ENCODE measurements at places on chromosomes 16 and 17. TPM values are rescaled to one million over a fixed set of nuclear protein-coding genes. Genes with fewer than 3 reads are reported as not detected.
A peak's percentile ranks its signal among the peaks of the same experiment; 100 is the strongest.

DNA sequence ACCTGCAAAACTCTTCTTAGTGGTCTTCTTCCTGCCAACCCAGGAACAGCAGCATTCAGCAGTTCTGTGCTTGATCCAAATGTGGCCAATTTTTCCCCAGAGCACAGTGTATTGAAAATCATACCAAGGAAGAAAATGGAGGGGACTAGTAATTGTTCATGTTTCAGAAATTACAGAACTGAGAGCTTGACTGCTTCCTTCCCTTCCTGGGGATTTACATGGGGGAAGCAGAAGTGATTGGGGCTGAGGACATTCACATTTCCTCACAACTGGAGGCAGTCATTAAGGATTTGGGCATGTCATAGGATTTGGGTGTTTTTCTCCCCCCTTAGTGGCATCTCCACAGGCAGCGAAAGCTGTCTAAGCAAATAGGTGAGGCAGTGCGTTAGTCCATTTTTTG, 19.7 kb downstream of the CIITA start:
- H3K4me3 ChIP-seq, result no peak overlapping the region
- no peak for DNase-seq
- H3K27me3 ChIP-seq, result no peaks in the 10 kb centered on the region
- no peak overlapping the region for H3K27ac ChIP-seq

- H3K27me3 ChIP-seq, result no peaks in the 10 kb centered on the region
- DNase-seq, result no peak
- peaks cover 5% of the 10 kb centered on the region for H3K4me1 ChIP-seq
- H3K27ac ChIP-seq, result no peak overlapping the region
- no peaks in the 10 kb centered on the region for H3K36me3 ChIP-seq
These were observed 27.0 kb upstream of the SMURF2 start for GRCh38 chr17:64689106-64689505.

- peaks cover 8% of the 10 kb centered on the region for H3K36me3 ChIP-seq
- no peak overlapping the region for H3K27ac ChIP-seq
- no peak for DNase-seq
- H3K27me3 ChIP-seq, result no peaks in the 10 kb centered on the region
These were observed 85.4 kb upstream of the CLEC18A start for GRCh38 chr16:69865701-69866100.

DNA sequence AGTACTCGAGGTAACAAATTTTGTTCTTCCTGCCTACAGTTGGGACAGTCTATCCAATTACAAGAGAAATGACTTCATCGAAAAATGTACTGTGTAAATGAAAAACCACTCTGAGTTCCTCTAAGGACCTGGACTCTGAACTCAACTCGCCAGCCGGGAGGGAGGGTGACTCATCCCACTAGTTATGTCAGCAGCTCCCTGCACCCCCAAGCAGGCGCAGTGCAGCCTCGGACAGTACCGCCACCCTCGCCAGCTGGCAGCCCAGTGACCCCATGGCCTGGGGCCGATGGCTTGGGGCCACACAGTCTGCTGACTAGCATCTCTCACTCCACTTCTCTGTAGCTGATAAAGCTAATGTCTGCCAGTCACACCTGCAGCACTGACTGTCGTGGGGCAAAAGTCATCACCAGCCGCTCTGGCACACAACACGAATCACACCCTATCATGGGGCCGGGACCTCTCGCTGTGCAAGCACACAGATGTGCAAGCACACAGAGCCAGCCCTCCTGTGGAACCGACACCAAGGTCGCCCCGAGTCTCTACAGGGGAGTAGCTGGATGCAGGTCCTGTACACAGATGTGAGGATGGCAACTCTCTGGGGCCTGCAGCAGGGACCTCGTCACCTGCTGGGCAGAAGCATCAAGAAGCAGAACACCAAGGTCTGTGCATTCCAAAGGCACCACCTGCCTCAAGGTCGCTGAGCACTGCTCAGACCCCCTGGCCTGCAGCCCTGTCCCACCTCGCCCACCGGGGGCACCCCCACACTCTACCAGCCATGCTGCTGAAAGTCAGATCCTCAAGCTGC, 5.7 kb downstream of the CSNK1D start:
- H3K36me3 ChIP-seq, result peaks cover 89% of the 10 kb centered on the region
- H3K4me3 ChIP-seq, result peak overlapping the region; percentile 22
- no peaks in the 10 kb centered on the region for H3K27me3 ChIP-seq
- peak overlapping the region; percentile 88 for H3K27ac ChIP-seq
- DNase-seq, result peak; percentile 94

- no peak overlapping the region for H3K4me3 ChIP-seq
- no peaks in the 10 kb centered on the region for H3K36me3 ChIP-seq
- no peak for DNase-seq
- no peaks in the 10 kb centered on the region for H3K27me3 ChIP-seq
These were observed 68.9 kb downstream of the SNX11 start for GRCh38 chr17:48176471-48176855.

GRCh38 chr16:57901480-57902069, 69.4 kb downstream of the CNGB1 start:
- H3K4me1 ChIP-seq, result peaks cover 4% of the 10 kb centered on the region
- peaks cover 17% of the 10 kb centered on the region for H3K27me3 ChIP-seq
- no peaks in the 10 kb centered on the region for H3K36me3 ChIP-seq
- DNase-seq, result no peak
- H3K27ac ChIP-seq, result no peak overlapping the region

DNA sequence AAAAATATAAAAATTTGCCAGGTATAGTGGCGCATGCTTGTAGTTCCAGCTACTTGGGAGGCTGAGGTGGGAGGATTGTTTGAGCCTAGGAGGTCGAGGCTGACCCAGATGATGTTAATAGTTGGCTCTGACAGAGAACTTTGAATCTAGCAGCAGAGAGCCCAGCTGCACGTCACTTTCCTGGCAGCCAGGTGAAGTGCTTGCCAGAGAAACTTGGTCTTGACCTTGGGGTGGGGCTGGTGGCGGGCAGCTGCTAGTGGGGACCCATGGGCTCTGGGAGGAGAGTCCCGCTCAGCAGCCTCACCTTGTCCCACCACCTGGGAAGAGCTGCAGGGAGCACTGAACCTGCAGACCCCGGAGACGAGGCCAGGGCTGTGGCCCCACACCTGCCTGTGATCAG, 3.1 kb upstream of the C16orf74 start:
- no peaks in the 10 kb centered on the region for H3K36me3 ChIP-seq
- no peak overlapping the region for H3K27ac ChIP-seq
- peaks cover 5% of the 10 kb centered on the region for H3K27me3 ChIP-seq
- H3K4me1 ChIP-seq, result peaks cover 25% of the 10 kb centered on the region
- H3K4me3 ChIP-seq, result no peak overlapping the region

DNA sequence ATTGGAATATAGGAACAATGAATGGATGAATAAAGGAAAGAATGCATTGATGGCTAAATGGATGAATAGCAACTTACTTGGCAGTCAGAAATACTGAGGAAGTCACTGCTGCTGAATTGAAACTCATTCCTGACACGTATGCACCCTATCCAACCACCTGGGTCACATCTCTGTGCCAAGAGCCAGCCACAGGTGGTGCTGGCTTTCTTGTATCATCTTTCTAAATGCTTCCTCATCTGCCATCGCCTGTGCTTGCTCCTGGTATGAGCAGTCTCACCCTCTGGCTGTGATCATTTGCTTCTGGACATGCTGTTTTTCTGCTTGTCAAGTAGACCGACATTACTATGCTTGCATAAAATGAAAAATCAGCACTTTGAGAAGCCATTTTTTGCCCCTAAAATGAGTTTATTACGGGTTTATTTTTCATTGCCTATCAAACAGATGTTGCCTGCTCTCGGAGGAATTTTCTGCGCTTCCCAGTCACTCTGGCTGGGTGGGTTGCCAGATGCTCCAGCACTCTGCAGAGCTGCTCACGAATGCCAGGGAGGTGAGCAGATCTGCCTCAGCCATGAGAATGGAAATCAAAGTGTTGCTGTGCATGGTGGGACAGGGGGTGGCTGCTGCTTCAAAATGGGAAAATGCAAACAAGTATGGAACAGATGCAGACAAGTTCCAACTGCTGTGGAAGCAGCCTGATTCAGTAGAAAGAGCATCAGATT, 1349.6 kb upstream of the CDH8 start:
- H3K4me3 ChIP-seq, result no peak overlapping the region
- no peaks in the 10 kb centered on the region for H3K4me1 ChIP-seq
- no peaks in the 10 kb centered on the region for H3K36me3 ChIP-seq
- H3K27me3 ChIP-seq, result no peaks in the 10 kb centered on the region
- H3K27ac ChIP-seq, result no peak overlapping the region

DNA sequence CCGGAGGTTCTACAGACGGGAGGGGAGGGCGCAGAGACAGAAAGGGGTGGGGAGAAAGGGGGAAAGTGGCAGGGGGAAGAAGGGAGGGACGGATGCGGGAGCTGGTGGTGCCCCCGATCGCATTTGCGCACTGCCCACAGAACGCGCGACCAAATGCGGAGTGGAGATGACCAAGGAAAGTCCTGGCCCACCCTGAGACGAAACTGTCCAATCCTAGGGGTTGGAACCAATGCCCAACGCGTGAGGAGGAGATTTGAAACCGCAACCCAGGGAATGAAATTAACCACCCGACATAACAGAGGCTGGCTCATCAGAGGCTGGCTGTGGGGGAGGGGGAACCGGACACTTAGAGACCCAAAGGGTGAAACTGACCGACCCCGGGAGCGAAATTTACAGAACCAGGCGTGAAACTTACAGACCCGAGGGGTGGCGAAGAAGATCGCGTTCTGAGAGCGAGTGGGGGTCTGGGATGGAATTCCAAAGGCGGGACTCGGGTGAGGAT, 1.4 kb downstream of the HES7 start:
- peaks cover 47% of the 10 kb centered on the region for H3K27me3 ChIP-seq
- H3K36me3 ChIP-seq, result no peaks in the 10 kb centered on the region
- no peak for DNase-seq
- H3K27ac ChIP-seq, result no peak overlapping the region
- peak overlapping the region; percentile 74 for H3K4me3 ChIP-seq

GRCh38 chr17:79852748-79853147, 13.5 kb upstream of the CBX4 start:
- peak overlapping the region; percentile 60 for H3K27ac ChIP-seq
- peaks cover 10% of the 10 kb centered on the region for H3K4me1 ChIP-seq
- no peak for DNase-seq
- no peaks in the 10 kb centered on the region for H3K36me3 ChIP-seq

- DNase-seq, result no peak
- peaks cover 62% of the 10 kb centered on the region for H3K36me3 ChIP-seq
- no peak overlapping the region for H3K4me3 ChIP-seq
- peaks cover 37% of the 10 kb centered on the region for H3K4me1 ChIP-seq
These were observed 2.9 kb downstream of the KPNB1 start for GRCh38 chr17:47652570-47652969.

GRCh38 chr16:65825191-65825856, 541.2 kb upstream of the CDH5 start:
- no peaks in the 10 kb centered on the region for H3K27me3 ChIP-seq
- no peak for DNase-seq
- H3K4me1 ChIP-seq, result no peaks in the 10 kb centered on the region
- H3K27ac ChIP-seq, result no peak overlapping the region
- H3K4me3 ChIP-seq, result no peak overlapping the region
- H3K36me3 ChIP-seq, result no peaks in the 10 kb centered on the region

DNA sequence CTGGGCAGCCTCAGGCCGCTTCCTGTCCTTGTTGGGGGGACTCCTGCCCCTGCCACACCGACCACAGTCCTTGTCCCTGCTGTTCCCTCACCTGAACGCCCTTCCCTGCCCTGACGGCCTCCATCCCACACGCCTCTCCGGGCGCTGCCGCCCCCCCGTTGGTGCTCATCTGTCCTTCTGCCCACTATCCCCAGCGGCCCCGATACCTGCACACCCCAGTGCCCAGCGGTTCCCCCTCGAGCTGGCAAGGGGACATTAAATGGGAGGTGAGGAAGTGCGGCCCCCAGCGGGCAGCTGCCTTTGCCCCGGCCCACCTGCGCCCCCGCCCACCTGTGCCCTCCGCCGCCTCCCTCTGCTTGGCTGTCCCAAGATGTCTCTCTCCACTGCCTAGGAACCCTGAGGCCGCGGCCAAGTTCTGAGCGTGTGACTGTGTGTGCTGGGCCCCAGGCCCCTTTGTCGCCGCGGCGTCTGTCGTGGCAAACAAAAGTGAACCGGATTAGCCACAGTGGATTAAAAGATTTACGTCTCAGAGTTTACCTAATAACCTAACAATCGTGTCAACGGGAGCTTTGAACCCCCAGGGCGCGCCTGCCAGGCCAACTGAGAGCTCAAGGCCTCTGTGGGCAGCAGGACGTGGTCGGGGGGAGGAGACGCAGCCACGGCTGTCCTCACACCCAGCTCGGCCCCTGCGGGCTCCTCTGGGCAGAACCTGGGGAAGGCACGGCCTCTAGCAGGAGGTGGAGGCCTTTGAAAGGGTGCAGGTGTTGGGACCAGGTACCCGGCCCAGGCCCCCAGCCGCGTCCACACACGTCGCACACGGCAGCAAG, 7.6 kb upstream of the AXIN1 start:
- H3K4me3 ChIP-seq, result no peak overlapping the region
- H3K27me3 ChIP-seq, result peaks cover 9% of the 10 kb centered on the region
- peaks cover 8% of the 10 kb centered on the region for H3K4me1 ChIP-seq
- DNase-seq, result no peak
- H3K36me3 ChIP-seq, result no peaks in the 10 kb centered on the region

GRCh38 chr16:80552277-80552676, 11.5 kb downstream of the DYNLRB2 start:
- no peaks in the 10 kb centered on the region for H3K36me3 ChIP-seq
- H3K27me3 ChIP-seq, result no peaks in the 10 kb centered on the region
- no peaks in the 10 kb centered on the region for H3K4me1 ChIP-seq
- no peak overlapping the region for H3K4me3 ChIP-seq
- H3K27ac ChIP-seq, result no peak overlapping the region
- DNase-seq, result no peak

- no peaks in the 10 kb centered on the region for H3K27me3 ChIP-seq
- DNase-seq, result no peak
- peaks cover under 1% of the 10 kb centered on the region for H3K36me3 ChIP-seq
- H3K4me1 ChIP-seq, result peaks cover 50% of the 10 kb centered on the region
- no peak overlapping the region for H3K4me3 ChIP-seq
These were observed 10.8 kb downstream of the LYRM1 start for GRCh38 chr16:20911361-20911760.

DNA sequence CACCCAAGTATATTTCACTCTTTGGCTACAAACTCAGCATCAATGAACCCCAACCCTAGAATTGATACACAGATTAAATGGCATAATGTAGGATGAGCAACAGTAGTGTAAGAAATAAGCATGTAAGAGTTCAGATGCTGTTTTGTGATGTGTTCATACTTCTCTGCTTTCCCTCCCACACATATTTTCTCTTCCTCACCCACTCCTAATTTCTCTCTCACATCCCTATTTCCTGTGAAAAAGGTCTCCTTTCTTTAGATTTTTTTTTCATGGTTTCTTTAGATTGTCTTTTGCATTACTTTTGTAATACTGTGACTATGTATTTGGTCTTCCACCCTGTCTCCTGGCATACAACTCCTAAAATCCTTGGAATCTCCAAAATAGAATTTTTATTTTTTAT, 21.7 kb downstream of the CREBBP start:
- H3K4me3 ChIP-seq, result no peak overlapping the region
- H3K27me3 ChIP-seq, result no peaks in the 10 kb centered on the region
- H3K27ac ChIP-seq, result no peak overlapping the region

Gene CCL2
- total RNA-seq, result 34.1 TPM

Gene FKBP10
- total RNA-seq, result 27.4 TPM

Gene CES5A
- not detected for total RNA-seq

Gene ERCC4
- total RNA-seq, result 10.9 TPM

Gene DDX5
- 964 TPM for total RNA-seq
